Activated naive CD4-positive, alpha-beta T cell (primary cell): ENCODE measurements at places on chromosomes 2 and 18.

GRCh38 chr2:4533806-4534205, 830.4 kb downstream of the DCDC2C start:
- DNase-seq = no peak

DNA sequence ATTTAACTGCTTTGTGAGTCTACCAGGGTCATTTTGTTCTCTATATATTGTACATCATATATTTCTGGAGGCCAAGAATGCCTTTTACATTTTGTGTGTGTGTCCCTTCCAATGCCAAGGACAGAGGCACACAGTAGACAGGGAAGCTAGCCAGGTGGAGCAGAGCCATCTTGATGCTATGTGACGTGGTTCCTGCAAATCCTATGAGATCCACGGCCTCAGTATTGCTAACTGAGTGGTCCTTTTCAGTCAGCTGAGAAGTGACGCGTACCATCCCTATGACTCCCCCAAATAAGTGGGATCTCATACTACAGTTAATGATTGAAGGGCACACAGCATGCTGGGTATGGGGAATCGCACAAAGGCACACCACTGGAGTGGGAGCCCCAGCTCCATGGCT, 27.3 kb downstream of the CCDC141 start:
- no peak for DNase-seq

GRCh38 chr18:11851806-11852337, 659 bp downstream of the CHMP1B start:
- peak; percentile 26 for DNase-seq

DNA sequence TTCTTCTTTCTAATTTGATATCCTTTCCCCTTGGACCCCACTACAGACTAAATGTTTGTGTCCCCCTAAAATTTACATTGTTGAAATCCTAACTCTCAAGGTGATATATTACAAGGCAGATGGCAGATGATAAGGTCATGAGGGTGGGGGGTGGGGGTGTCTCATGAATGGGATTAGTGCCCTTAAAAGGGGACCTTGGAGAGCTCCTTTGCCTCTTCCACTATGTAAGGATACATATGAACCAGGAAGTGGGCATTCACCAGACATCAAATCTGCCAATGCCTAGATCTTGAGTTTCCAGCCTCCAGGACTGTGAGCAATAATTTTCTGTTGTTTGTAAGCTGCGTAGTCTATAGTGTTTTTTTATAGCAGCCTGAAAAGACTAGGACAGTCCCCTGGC, 89.1 kb downstream of the PLA2R1 start:
- DNase-seq = no peak

GRCh38 chr2:237590272-237591140, at the start of gene RAB17:
Gene RAB17, minus strand, starts transcription at chr2:237590734. Its CDS starts 4,580 bp downstream, at chr2:237586154.
- no peak for DNase-seq

DNA sequence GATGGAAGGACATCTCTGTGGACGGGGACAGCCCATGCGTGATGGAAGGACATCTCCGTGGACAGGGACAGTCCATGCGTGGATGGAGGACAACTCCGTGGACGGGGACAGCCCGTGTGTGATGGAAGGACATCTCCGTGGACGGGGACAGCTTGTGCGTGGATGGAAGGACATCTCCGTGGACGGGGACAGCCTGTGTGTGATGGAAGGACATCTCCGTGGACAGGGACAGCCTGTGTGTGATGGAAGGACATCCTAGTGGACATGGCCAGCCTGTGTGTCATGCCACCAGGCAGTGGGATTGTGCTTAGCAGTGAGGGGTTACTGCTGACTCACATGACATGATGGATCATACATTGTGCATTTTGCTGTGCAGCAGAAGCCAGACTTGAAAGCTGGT, 30.0 kb upstream of the NFATC1 start:
- DNase-seq = no peak

- no peak for DNase-seq
Measured at GRCh38 chr2:241617431-241618154, 19.4 kb downstream of the THAP4 start.

- DNase-seq = no peak
Measured at GRCh38 chr2:180520921-180521581, 459.4 kb upstream of the UBE2E3 start.

- no peak for DNase-seq
Measured at GRCh38 chr2:218582076-218582475, 13.4 kb downstream of the CNOT9 start.

DNA sequence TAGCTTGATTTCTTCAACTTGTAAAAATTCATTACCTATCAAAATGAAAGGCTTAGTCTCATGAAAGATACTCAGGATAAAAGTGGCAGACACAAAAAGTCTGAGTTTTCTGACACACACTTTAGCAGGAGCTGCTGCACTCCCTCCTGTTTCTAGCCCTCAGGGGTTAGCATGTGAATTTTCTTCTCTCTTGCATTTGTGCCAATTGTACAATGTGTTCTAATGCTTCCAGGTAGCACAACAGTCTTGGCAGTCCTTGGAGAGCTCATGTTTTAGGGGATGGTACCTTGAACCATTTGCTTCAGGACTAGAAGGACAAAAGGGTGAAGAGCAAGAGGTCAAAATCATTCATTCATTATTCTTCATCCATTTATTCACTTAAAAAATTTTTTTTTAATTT, 316.8 kb downstream of the AFF3 start:
- no peak for DNase-seq

DNA sequence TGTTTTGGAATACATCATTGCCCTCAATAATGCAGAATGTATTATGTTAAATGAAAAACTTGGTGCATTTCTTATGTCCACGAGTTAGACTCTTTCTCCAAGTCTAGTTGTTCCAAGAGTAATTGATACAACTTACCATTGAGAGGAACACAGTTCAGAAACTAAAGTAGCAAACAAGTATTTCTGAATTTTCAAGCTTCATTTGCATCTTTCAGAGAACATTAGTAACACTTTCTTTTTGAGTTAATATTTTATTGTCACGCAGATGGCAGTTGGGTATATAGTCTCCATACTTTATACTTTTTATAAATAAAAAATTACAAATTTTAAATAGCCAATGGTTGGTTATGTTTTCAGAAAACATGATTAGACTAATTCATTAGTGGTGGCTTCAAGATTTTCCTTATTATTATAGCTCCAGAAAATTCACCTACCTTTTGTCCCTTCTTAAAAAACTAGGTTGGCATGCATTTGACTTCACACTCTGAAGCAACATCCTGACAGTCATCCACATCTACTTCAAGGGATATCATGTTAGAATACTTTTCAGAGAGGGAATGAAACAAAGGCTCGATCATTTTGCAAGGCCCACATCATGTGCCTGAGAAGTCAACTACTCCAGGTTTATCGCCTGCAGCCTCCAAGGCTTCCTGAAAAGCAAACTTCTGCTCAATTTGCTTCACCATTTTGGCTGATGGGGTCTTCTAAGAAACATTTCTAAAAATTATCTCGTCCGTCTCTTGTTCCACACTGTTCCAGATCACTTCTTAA, 29.9 kb downstream of the LYPD6B start:
- DNase-seq = no peak

- no peak for DNase-seq
Measured at GRCh38 chr2:57698935-57699449, 347.6 kb upstream of the VRK2 start.

DNA sequence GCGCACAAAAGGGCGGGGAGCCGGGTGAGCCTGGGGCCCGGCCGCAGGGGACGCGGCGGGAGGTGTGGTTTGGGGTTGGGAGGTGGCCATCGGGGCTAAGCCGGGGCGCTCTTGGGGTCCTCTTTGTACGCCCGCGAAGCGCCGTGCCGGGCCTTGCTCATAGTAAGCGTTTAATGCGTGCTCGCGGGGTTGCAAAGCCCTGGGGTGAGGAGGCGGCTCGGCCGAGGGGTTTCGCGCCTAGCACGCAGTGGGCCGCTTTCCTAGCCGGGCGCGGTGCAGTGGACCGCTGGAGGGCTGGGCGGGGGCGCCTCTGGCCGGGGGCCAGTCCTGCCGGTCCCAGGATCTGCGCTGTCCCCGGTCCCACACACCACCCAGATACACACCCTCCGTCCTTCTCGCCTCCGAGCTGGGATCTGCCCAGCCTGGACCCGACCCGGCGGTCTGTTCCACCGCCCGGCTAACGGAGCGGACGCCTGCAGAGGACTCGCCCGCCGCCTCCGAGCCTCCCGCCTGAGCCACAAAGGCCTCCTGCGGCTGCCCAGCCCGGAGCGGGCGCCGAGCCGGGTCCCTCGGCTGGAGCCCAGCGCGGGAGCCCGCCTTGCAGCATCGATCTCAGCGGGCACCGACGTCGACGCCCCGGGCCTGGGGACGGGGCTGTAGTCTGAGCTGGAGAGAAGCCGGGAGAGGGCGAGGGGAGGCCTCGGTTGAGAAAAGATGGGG, 564 bp downstream of the DPYSL5 start:
- DNase-seq = no peak

- no peak for DNase-seq
Measured at GRCh38 chr18:77162580-77162979, 30.0 kb upstream of the MBP start.

- no peak for DNase-seq
Measured at GRCh38 chr2:32360416-32360815, 3.6 kb downstream of the BIRC6 start.

GRCh38 chr2:155151945-155152344, 453.4 kb downstream of the KCNJ3 start:
- DNase-seq = no peak

- DNase-seq = no peak
Measured at GRCh38 chr2:208491641-208492040, 85.0 kb downstream of the PTH2R start.

DNA sequence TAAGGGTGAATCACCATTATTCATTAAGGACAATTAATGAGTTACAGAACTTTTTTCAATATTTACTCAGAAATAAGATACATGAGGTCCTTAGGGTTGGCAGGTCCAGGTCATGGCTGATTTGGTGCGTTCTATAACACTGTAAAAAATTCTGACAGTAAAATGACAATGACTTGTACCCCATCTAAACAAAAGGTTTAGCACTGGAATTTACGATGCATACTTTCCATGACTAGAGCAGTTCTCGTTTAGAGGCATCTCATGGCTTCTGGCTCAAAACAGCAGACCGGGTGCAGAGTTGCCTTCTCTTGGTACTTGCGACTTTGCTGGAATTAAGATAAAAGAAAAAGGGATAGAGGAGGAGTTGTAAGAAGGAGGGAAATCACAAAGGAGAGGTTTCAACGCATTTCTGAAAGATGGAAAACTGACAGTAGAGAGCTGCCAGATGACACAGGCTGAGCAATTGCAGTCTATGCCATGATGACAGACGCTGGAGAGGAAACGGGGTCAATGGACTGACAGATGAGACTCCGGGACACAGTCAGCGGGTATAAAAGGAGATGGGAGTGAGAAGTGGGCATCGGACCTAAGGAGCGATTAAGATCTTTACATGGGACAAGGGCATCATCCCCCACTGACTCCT, 4.1 kb upstream of the CYS1 start:
- no peak for DNase-seq

DNA sequence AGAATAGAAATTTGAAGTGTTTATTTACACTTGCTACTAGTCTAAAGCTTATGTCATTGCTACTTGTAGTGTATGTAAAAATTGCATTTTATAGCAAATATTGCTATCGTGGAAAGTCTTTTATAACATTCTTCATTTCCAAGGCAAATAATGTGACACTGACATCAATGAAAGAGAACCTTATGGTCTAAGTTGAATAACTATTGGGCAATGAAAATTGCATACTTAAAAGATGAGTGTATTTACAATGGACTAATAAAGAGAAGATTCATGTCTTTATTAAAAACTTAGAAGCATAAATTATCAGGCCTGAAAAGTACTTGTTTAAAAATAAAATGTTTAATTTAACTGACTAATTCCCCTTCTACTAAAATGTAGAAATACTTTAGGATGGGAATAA, 82.2 kb downstream of the LRP1B start:
- DNase-seq = no peak

- DNase-seq = no peak
Measured at GRCh38 chr2:223155956-223156355, 104.0 kb downstream of the KCNE4 start.

DNA sequence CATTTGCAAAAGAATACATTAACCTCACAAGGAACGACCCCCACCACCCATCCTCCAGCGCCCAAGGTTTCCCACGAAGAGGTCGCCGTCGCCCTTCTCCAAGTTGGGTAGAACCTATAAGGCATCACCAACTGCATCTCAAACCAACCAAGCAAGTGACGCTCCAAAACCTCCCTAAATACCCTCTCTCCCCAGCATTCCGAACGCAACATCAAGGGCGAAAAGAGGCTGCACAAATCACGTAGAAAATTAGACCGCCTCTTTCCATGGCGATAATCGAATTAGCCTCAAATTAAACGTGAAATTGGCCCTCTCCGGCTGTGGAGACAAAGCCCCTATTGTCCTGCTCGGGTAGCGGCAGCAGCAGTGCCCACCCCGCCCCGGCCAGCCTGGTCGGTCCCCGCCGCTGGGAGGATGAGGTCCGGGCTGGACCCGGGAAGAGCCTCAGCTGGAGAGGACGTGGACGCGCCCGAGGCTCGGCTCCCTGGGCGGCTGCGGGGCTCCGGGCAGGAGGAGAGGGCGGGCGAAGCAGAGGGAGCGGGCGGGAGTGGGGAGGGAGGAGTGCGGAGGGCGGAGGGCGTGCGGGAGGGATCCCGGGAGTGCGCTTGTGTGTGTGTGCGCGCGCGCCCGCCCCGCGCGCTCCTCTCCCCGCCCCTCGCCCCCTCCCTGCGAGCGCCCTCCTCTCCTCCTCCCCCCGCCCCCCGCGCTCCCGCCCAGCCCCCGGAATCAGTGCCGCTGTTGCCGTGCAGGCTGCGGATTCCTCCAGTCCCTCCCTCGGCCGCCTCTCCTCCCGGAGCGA, at the start of gene SPTBN1:
Gene SPTBN1, plus strand, starts transcription at position 765 of the 799 bp plus-strand sequence. CDS start 70,092 bp downstream, outside the sequence.
- DNase-seq = no peak

- DNase-seq = no peak
Measured at GRCh38 chr18:44712025-44712424, 31.3 kb downstream of the SETBP1 start.

DNA sequence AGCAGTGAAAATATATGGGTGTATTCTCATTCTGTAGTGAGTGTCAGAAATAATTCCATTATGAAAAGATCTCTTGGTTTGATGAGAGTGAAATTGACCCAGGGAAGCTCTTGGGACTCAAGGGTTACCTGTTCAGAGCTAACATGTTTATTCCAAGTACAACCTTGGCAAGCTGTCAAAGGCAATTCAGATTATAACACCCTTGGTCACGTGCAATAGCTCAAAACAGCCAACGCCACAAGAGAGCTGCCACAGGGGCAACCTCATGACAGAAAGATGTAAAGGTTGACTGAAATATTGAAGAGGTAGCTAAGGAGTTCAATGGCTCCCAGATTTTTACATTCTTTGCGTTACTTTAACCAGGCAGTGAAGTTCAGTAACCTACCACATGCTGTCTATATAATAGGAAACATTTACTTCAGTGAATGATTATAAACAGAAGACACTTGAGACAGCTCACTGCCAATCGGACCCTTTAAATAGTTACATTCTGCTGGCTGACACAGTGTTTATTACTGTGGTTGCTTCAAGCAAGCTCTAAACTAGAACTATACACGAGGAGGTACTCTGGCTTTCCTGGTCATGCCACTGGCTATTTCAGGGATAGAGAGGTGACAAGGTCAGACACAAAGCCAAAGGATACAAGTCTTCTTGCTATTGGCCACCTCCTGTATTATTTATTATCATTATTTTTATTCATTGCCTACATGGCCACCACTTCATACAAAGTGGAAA, 187.3 kb downstream of the PID1 start:
- no peak for DNase-seq

GRCh38 chr2:68710336-68710735, 24.3 kb upstream of the ARHGAP25 start:
- no peak for DNase-seq

GRCh38 chr2:46719487-46719886, 196.1 kb downstream of the MCFD2 start:
- no peak for DNase-seq

- DNase-seq = no peak
Measured at GRCh38 chr2:179467111-179467510, 202.5 kb upstream of the SESTD1 start.
